ENCODE measurements at places on chromosomes 4 and X.

GRCh38 chr4:152328582-152328981 is 207.3 kb downstream of the FBXW7 start:
- no peak overlapping the region for H3K27ac ChIP-seq
- no peaks in the 10 kb centered on the region for H3K27me3 ChIP-seq

- H3K36me3 ChIP-seq = no peaks in the 10 kb centered on the region
- no peaks in the 10 kb centered on the region for H3K27me3 ChIP-seq
- H3K27ac ChIP-seq = no peak overlapping the region
- no peak overlapping the region for H3K4me3 ChIP-seq
These were observed 62.3 kb upstream of the LNX1 start for GRCh38 chr4:53653484-53654053.

DNA sequence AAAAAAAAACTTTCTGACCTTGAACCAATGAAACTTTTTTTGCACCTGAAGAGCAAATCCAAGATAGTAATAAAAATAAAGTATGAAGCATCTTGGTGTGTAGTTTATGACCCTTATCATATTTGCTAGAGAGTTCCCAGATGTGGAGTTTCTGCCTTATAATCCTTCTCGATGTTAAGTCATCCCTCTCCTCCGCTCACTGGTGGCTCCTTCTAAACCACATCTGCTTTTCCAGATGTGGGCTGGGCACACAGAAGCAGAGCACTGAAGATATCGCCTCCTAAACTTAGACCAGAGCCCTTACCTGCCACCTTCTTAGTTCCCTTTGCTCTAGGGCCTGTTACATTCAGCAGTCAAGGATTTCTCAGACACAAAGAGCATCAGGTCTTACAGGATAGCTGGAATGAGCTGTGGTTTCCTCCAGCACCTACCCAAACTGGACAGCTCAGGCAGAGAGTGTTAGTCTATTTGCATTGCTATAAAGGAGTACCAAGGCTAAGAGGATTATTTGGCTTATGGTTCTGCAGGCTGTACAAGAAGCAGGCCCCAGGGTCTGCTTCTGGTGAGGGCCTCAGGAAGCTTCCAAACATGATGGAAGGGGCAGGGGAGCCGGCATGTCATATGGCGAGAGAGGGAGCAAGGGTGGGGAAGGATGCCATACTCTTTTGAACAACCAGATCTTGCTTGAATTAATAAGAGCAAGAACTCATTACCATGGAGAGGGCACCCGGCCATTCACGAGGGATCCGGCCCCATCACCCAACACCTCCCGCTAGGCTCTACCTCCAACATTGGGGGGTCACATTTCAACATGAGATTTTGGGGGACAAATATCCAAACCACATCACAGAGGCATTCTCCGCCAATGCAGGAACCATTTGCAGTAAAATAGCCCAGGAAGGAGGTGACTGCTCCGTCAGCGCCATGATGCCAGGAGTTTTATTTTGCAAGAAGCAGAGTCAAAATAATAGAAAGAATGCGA is 75.6 kb upstream of the HELT start:
- peaks cover 6% of the 10 kb centered on the region for H3K27me3 ChIP-seq
- H3K4me1 ChIP-seq = no peaks in the 10 kb centered on the region
- no peaks in the 10 kb centered on the region for H3K36me3 ChIP-seq
- DNase-seq = no peak

DNA sequence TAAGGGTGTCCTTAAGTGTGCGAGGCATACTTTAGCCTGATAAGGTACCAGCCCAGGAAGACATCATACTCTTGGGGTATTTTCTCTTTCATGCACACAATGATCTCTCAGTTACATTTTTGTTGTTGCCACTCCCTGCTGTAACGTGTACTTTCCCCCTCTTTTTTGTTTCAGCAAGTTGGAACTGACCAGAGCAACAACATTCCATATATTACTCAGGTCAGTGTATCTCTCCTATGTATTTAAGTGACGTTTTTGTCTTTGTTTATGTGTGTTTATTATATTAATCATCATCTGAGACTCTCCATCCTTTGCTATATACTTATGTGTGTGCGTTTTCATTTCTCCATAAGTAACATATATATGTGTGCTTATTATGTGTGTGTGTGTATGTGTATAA is 71.3 kb upstream of the VBP1 start:
- DNase-seq = no peak
- H3K4me3 ChIP-seq = no peak overlapping the region
- no peaks in the 10 kb centered on the region for H3K27me3 ChIP-seq
- H3K4me1 ChIP-seq = no peaks in the 10 kb centered on the region
- H3K36me3 ChIP-seq = no peaks in the 10 kb centered on the region
- no peak overlapping the region for H3K27ac ChIP-seq

- no peak overlapping the region for H3K27ac ChIP-seq
- no peaks in the 10 kb centered on the region for H3K4me1 ChIP-seq
- DNase-seq = no peak
These were observed 10.9 kb downstream of the SH3D19 start for GRCh38 chr4:151314479-151314878.

- no peaks in the 10 kb centered on the region for H3K36me3 ChIP-seq
- H3K27me3 ChIP-seq = no peaks in the 10 kb centered on the region
- no peak for DNase-seq
- H3K4me1 ChIP-seq = no peaks in the 10 kb centered on the region
These were observed 19.4 kb upstream of the RELL1 start for GRCh38 chr4:37705571-37705970.

DNA sequence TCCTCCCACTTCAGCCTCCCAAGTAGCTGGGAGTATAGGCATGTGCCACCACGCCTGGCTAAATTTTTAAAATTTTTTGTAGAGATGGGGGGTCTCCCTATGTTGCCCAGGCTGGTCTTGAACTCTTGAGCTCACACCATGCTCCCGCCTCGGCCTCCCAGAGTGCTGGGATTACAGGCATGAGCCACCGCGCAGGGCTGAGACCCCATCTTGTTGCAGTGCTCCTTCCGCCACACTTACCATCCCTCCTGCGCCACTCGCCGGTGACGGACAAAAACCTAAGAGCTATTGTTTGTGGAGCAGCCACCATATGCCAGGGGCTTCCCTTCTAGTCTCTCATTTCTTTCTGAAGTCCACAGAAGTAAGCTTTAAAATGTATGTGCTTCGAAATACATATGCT is 34.5 kb downstream of the NSG1 start:
- peaks cover 27% of the 10 kb centered on the region for H3K4me1 ChIP-seq
- H3K36me3 ChIP-seq = peaks cover 42% of the 10 kb centered on the region
- no peak for DNase-seq
- no peak overlapping the region for H3K4me3 ChIP-seq

- no peaks in the 10 kb centered on the region for H3K27me3 ChIP-seq
- DNase-seq = no peak
- no peaks in the 10 kb centered on the region for H3K36me3 ChIP-seq
- H3K27ac ChIP-seq = no peak overlapping the region
These were observed 10.7 kb upstream of the HCCS start for GRCh38 chrX:11100281-11101035.

GRCh38 chr4:169660929-169661328 is 40.6 kb downstream of the CLCN3 start:
- H3K36me3 ChIP-seq = no peaks in the 10 kb centered on the region
- no peak overlapping the region for H3K27ac ChIP-seq
- DNase-seq = no peak
- peaks cover 5% of the 10 kb centered on the region for H3K4me1 ChIP-seq

- peaks cover 5% of the 10 kb centered on the region for H3K4me1 ChIP-seq
- peaks cover 9% of the 10 kb centered on the region for H3K27me3 ChIP-seq
- H3K4me3 ChIP-seq = no peak overlapping the region
- no peak for DNase-seq
- no peaks in the 10 kb centered on the region for H3K36me3 ChIP-seq
These were observed 3.3 kb downstream of the PLS3 start for GRCh38 chrX:115564243-115564642.

GRCh38 chrX:48617542-48618340 is 20.4 kb downstream of the WDR13 start:
- no peak overlapping the region for H3K4me3 ChIP-seq
- no peaks in the 10 kb centered on the region for H3K4me1 ChIP-seq
- H3K27ac ChIP-seq = no peak overlapping the region

DNA sequence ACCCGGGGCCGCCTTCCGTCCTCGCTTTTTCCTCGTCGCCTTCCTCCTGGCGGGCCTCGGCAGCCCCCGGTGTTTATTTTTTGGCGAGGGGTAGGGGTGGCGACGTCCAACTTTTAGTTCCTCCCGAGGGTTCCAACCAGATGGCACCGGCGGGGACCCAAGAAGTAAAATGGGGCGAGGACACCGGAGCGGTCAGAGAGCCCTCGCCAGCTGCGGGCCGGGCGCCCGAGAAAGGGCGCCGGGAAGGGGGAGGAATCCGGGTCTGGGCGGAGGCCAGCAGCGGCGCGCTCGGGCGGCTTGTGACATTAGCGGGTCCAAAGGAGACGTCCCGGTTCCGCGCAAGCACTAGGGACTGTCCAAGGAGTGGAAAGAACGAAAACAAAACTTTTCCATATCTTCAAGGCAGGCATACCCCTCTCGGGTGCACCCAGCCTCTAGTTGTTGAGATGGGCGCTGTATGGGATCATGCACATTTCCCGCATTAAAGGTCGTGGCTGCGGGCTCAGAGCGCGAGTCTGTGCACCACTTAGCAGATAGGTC is 691 bp upstream of the USP46 start:
- DNase-seq = no peak
- peaks cover 24% of the 10 kb centered on the region for H3K4me1 ChIP-seq
- H3K27ac ChIP-seq = no peak overlapping the region
- H3K36me3 ChIP-seq = no peaks in the 10 kb centered on the region
- H3K27me3 ChIP-seq = no peaks in the 10 kb centered on the region

- no peaks in the 10 kb centered on the region for H3K27me3 ChIP-seq
- DNase-seq = no peak
- no peak overlapping the region for H3K27ac ChIP-seq
- no peak overlapping the region for H3K4me3 ChIP-seq
- H3K4me1 ChIP-seq = no peaks in the 10 kb centered on the region
These were observed 109.9 kb downstream of the AFF2 start for GRCh38 chrX:148610328-148610698.

GRCh38 chr4:422587-422986 is 76.4 kb downstream of the ZNF721 start:
- no peak overlapping the region for H3K4me3 ChIP-seq
- no peaks in the 10 kb centered on the region for H3K27me3 ChIP-seq
- H3K36me3 ChIP-seq = no peaks in the 10 kb centered on the region
- H3K4me1 ChIP-seq = no peaks in the 10 kb centered on the region
- DNase-seq = no peak
- no peak overlapping the region for H3K27ac ChIP-seq

GRCh38 chr4:165301833-165302232 is 25.6 kb upstream of the MSMO1 start:
- no peaks in the 10 kb centered on the region for H3K27me3 ChIP-seq
- DNase-seq = no peak
- peak overlapping the region; percentile 27 for H3K4me3 ChIP-seq
- no peaks in the 10 kb centered on the region for H3K4me1 ChIP-seq

DNA sequence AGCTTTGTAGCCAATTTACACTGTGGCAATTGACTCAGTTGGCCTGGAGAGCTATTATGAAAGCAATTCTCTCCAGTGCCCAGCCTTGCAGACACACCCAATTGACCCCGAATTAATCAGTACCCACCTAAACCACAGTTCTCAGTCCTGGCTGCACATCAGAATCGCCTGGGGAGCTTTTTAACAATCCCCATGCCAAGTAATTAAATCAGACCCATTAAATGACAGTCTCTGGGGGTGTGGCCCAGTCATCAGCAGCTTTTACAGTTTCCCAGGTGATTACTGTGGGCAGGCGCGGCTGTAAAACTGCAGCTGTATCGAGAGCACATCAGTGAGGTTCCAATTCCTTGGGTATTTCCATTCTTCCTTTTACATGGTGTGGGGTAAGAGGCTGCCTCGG is 460.9 kb upstream of the FAT1 start:
- no peaks in the 10 kb centered on the region for H3K4me1 ChIP-seq
- no peak overlapping the region for H3K4me3 ChIP-seq
- no peak overlapping the region for H3K27ac ChIP-seq
- DNase-seq = no peak
- no peaks in the 10 kb centered on the region for H3K36me3 ChIP-seq

DNA sequence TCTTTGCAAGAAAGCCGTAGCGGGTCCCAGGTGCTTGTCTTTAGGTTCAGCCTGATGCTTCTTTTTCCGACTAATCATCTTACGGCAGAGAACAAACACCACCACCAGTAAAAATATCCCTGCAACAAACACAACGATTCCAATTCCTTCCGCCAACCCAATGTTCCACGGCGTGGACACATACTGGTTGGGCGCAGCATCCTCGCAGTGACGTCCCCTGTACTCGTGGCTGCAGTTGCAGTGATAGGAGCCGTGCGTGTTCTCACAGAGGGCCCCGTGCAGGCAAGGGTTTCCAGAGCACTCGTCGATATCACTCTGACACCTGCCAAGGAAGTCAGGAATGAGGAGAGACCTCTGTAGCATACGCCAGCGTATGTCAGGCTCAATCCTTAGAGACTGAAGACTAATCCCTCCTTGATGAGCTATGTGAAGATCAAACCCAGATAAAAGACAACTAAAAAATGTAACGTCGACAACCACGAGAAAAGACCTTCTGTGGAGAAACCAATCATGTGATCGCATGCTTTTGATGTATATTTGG is 41.6 kb upstream of the MTNR1A start:
- no peaks in the 10 kb centered on the region for H3K36me3 ChIP-seq
- H3K27ac ChIP-seq = no peak overlapping the region
- H3K27me3 ChIP-seq = no peaks in the 10 kb centered on the region

DNA sequence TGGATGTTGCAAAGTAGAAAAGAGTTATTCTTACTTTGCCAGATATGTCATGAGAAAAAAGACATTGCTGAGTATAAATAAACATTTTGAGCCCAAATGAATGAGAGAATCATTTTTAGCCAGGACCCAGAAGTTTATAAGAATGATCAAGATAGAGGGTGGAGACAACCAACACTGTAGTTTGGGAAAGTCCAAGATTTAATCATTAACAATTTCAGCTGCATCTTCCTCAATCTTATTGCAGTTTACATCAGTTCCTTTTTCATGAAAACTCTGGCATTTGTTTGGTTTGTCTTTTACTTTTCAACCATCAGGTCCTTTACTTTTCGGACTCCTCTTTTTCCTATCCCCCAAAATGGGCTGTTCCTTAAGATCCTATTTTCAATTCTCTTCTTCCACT is 645.9 kb downstream of the ANKRD50 start:
- no peak overlapping the region for H3K4me3 ChIP-seq
- H3K27me3 ChIP-seq = no peaks in the 10 kb centered on the region

DNA sequence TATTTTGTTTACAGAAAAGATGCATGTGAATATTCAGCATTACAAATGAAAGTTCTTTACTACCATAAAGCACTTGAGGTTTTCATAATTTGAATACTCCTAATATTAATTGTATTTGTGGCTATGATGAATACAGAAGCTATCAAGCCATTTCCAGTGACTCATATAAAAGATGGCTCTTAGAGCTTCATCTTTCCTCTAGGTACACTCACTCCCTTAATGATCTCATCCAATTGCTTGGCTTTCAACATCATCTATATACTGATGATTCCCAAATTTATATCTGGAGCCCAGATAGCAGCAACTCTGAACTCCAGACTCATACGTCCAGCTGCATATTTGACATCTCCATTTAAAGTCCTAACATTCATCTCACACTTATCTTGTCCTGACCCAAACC is 183.4 kb upstream of the FAM241A start:
- H3K4me3 ChIP-seq = no peak overlapping the region
- H3K27me3 ChIP-seq = no peaks in the 10 kb centered on the region
- H3K36me3 ChIP-seq = no peaks in the 10 kb centered on the region
- DNase-seq = no peak
- no peak overlapping the region for H3K27ac ChIP-seq

- H3K4me3 ChIP-seq = no peak overlapping the region
- no peak for DNase-seq
- no peaks in the 10 kb centered on the region for H3K27me3 ChIP-seq
- no peaks in the 10 kb centered on the region for H3K4me1 ChIP-seq
- H3K27ac ChIP-seq = no peak overlapping the region
These were observed 1695.2 kb downstream of the STIM2 start for GRCh38 chr4:28555866-28556265.

GRCh38 chr4:148344352-148344751 is 97.9 kb downstream of the NR3C2 start:
- H3K27ac ChIP-seq = no peak overlapping the region
- DNase-seq = no peak
- H3K4me3 ChIP-seq = no peak overlapping the region
- H3K4me1 ChIP-seq = no peaks in the 10 kb centered on the region
- no peaks in the 10 kb centered on the region for H3K27me3 ChIP-seq

All from CD4-positive, alpha-beta T cell (primary cell).